ENCODE measurements at places on chromosomes 6 and 20.

DNA sequence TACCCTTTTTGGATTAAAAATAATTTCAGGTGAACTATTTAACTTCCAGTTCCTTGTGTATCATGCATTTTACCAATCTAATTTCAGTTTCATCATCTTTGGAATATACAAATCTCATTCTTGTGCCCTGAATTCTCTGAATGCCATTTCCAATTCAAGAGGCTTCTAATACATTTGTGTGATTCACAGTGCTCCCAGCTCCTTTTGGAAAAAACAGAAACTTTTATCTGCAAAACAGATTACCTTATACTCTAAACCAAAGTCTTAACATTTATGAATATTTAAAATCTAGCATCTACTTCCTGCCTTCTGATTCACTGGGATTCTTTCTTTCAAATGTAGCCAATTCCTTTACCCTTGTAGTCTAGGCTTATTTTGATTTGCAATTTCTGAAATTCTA is 11.1 kb upstream of the PEX7 start:
- no peak for DNase-seq

GRCh38 chr20:62305765-62306413 is 3.1 kb downstream of the ADRM1 start:
- DNase-seq, result no peak

- DNase-seq, result no peak
Measured at GRCh38 chr6:108227290-108227689, 33.5 kb downstream of the SNX3 start.

DNA sequence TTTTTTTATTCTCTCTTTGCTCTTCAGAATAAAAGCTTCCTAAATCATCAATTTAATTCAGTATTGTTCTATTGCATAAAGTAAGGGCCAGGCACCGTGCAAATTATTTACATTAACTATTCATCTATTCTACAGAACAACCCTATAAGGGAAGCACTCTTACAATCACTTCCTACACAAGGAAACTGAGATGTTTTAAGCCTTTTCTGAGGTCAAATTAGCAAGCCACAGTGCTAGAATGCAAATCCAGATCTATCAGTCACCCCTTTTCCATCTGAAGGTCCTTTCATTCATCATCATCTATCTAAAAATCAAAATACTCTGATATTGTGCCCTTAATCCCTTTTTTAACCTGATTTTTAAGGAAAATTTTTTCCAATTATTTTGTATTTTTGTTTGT is 31.2 kb downstream of the FRK start:
- DNase-seq, result no peak
